Activated CD8-positive, alpha-beta T cell treated with anti-CD3 and anti-CD28 coated beads for 36 hours (primary cell): ENCODE measurements at places on chromosomes 1 and 21.
A peak's percentile ranks its signal among the peaks of the same experiment; 100 is the strongest.

- DNase-seq: peak; percentile 35
These were observed 95.3 kb downstream of the FOXD2 start for GRCh38 chr1:47532921-47533792.

GRCh38 chr1:235831148-235831547, 35.6 kb downstream of the LYST start:
- DNase-seq: peak; percentile 77

DNA sequence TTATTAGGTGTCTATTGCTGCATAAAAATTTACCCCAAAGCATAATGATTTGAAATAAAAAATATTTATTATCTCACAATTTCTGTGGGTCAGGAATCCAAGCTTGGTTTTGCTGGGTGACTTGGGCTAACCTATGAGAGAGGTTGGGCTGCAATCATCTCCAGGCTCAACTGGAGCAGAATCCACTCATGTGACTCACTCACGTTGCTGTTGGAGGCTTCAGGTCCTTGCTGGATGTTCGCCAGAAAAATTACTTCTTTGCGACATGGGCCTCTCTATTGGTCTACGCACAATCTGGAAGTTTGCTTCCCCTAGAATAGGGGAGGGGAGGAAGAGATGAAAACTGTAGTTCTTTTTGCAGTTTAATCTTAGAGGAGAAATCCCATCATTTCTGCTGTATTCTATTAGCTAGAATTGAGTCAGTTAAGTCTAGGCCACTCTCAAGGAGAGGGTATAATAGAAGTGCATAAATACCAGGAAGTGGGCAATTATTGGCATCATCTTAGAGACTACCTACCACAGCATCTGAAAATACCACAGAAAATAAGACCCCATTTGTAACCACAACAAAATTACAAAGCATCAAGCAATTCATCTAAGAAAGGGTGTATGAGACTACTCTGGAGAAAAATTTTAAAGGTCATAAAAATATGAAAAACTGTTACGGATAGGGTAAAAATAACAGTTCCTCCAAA, 5.7 kb upstream of the FASLG start:
- DNase-seq: no peak

DNA sequence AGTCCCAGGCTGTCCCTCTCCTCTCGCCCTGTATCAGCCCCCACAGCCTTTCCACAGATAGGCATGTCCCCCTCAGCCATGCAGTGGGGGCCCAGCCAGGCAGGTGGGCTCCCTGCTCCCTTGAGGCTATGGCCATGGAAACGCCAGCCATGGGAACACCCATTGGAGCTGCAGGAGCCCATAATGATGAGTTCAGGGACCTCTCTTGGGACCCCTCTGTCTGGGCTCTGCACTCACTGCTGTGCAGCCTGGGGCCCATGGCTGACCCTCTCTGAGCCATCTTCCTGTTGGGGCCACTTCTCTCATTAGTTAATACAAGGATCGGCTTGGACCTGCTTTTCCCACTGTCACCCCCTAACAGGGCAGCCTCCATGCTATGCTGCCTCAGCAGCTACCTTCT, 33.2 kb downstream of the WNT3A start:
- DNase-seq: no peak

DNA sequence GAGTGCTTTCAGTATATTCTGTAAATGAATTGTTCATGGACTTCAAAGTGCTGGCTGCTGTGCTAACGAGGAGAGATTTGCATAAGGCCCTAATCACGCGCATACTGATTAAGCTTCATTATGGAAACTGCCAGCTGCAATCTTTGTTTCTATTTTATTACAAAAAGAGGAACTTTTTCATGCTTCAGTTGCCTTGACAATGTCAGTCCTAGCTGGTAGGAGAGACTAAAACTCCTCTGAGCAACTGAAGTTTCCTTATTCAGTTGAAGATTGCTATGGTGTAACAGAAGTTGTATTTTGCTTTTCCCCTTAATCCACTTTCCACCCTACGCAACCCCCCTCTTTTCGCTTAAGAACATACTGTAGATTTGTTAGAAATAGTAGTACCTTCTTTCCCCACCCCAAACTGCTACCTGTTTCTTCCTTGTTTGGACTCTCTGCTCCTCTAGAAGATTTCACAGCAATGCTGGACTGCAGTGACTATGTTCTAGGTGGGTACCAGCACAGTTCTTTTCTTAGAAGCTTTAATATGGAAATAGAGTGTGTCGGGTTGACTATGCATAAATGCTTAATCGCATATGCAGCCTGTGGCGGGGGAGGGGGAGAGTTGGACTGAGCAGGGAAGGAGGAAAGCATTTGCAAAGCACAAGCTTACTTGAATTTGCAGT, 108.3 kb downstream of the POU2F1 start:
- no peak for DNase-seq

DNA sequence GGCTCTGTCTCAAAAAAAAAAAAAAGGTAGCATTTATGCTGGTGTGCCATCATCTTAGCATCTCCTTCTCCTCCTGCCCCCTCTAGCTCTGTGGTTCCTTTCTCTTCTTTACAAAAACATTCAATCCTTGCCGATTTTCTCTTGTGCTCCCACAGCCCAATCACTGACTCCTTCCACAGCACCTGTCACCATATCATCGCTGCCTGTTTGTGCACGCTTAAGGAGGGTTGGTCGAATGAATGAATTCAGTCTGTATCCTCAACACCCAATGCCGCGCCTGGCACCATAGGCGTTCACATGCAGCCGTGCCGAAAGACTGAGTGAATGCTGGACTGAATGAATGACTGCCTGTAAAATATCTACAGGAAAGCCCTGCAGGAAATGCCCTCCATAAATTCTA, 7.9 kb downstream of the RNU5D-1 start:
- DNase-seq: peak; percentile 63

GRCh38 chr1:18464665-18465050, 16.1 kb upstream of the KLHDC7A start:
- no peak for DNase-seq

DNA sequence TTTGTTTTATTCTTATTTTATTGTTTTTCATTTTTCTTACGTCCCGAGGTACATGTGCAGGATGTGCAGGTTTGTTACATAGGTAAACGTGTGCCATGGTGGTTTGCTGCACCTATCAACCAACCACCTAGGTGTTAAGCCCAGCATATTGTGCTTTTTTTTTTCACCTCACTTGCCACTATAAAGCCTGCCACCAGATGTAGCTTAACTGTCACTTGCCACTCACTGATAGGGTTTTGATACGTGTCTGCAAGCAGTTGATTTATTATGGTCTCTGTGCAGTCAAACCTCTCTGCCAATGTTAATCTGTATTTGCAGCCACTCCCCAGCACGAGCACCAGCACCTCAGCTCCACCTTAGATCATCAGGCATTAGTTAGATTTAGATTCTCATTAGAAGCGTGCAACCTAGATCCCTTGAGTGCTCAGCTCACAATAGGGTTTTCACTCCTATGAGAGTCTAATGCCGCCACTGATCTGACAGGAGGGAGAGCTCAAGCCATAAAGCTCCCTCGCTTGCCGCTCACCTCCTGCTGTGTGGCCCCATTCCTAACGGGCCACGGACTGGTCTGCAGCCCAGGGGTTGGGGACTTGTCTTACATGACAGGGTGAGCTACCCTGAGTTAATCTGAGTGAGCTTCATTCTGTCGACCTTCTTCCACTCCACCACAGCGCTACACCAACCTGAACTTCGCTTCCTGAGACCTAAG, 17.9 kb upstream of the ABCG1 start:
- no peak for DNase-seq

DNA sequence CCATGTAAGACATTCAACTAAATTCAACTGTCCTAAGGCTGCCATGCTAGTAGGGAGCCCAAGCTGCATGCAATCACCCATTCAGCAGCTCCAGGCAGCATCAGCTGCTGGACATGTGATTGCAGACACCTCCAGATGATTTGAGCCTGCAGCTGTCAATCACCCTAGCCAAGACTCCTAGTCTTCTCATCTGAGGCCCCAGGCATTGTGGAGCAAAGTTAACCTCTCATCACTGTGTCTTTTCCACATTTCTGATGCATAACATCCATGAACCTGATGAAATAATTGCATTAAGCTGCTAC, 5.6 kb upstream of the CDC42BPA start:
- no peak for DNase-seq

- no peak for DNase-seq
These were observed 46.5 kb downstream of the KCNJ15 start for GRCh38 chr21:38303300-38303699.

DNA sequence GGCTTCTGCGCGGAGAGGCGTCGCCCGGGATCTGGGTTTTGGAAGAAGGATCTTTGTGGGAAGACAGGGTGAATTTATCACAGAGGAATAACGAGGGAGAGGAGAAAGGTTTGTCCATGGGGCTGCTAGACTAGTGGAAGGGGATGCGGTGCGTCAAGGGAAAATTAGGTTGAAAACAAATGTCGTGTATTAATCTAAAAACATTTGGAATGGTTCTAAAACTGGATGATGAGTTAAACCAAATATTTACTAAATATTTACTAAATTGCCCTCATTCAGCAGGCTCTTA, 647 bp downstream of the RO60 start:
- DNase-seq: no peak

- DNase-seq: no peak
These were observed 34.8 kb downstream of the RGS21 start for GRCh38 chr1:192351550-192351949.

- no peak for DNase-seq
These were observed 13.1 kb downstream of the SLC19A1 start for GRCh38 chr21:45528981-45529784.

DNA sequence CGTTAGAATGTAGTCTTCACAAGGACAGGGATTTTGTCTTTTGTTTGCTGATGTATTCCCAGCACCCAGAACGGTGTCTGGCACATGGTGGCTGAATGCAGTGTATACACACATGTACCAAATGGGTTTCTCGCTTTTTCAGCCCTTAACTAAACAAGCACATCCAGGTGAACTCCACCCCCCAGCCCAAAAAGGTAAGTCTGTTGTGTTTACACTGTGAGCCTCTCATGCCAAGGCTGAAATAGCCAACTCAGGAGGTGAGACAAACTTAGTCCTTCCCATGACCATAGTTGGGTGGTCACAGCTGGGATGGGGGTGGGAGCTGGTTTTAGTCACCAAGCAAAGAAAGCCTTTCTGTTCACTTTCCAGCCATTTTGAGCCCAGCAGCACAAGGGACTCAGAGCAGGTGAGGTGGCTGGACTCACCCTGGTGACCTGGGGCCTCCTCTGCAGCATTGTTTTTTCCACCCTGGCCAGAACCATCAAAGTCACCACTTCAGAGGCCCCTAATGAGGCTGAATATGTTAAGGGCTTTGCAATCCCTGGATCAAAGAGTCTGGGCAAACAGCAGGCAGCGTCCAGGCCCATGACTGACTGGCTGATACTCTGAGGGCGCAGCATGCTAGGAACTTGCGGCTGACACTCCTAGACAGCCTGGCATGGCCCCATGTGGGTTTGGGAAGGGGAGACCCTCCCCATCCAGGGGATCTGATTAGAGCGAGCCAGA, 8.7 kb downstream of the TENT5B start:
- DNase-seq: no peak

GRCh38 chr1:63322944-63323864, 837 bp downstream of the FOXD3 start:
- DNase-seq: peak; percentile 54
